ENCODE measurements at places on chromosomes 6 and 20. TPM values are rescaled to one million over a fixed set of nuclear protein-coding genes. Genes with fewer than 3 reads are reported as not detected.

The THBD gene
- total RNA-seq: not detected

The SOBP gene
- 0.97 TPM for total RNA-seq

The RAB23 gene
- total RNA-seq: 2.2 TPM

The CD83 gene
- 13.8 TPM for total RNA-seq

The SENP6 gene
- 75.4 TPM for total RNA-seq

The NCR2 gene
- not detected for total RNA-seq

The POM121L2 gene
- not detected for total RNA-seq
